CD14-positive monocyte (primary cell): ENCODE measurements at places on chromosomes 6 and 20. TPM values are rescaled to one million over a fixed set of nuclear protein-coding genes. Genes with fewer than 3 reads are reported as not detected.

Gene AFDN
- 0.03 TPM for polyA plus RNA-seq

Gene OR2J3
- polyA plus RNA-seq: not detected

Gene SLC17A3
- not detected for polyA plus RNA-seq

Gene HSPA12B
- polyA plus RNA-seq: not detected in 2 replicates

Gene RIN2
- 15.4 TPM for polyA plus RNA-seq

Gene PLTP
- 2.9 TPM for polyA plus RNA-seq

Gene TCP11
- not detected for polyA plus RNA-seq

Gene MYMX
- polyA plus RNA-seq: not detected

Gene IL17A
- polyA plus RNA-seq: not detected

Gene FAM217A
- not detected in 2 replicates for polyA plus RNA-seq

Gene C6orf141
- not detected for polyA plus RNA-seq

Gene RAB5IF
- polyA plus RNA-seq: 790 TPM

Gene RALY
- polyA plus RNA-seq: 88.4 and 140 TPM in 2 replicates

Gene GSTA3
- not detected in 2 replicates for polyA plus RNA-seq

Gene PAK5
- not detected for polyA plus RNA-seq

Gene PTK6
- polyA plus RNA-seq: 3.7 and 4.1 TPM in 2 replicates

Gene GRM1
- polyA plus RNA-seq: not detected in 2 replicates

Gene DZANK1
- polyA plus RNA-seq: 0.42 and 1.3 TPM in 2 replicates

Gene RIOK1
- polyA plus RNA-seq: 7.7 TPM

Gene BCAS4
- polyA plus RNA-seq: 1.0 TPM

Gene BMP7
- polyA plus RNA-seq: not detected

Gene F13A1
- polyA plus RNA-seq: 136 TPM

Gene HTR1E
- not detected for polyA plus RNA-seq

Gene SOBP
- polyA plus RNA-seq: not detected in 2 replicates

Gene BMP2
- not detected for polyA plus RNA-seq

Gene ANKEF1
- 0.03 TPM in 2 replicates for polyA plus RNA-seq

Gene DUSP15
- polyA plus RNA-seq: not detected in 2 replicates

Gene UNC5CL
- polyA plus RNA-seq: 1.6 and 2.3 TPM in 2 replicates

Gene MUC22
- polyA plus RNA-seq: not detected

Gene SPEF1
- polyA plus RNA-seq: not detected

Gene SLC17A5
- polyA plus RNA-seq: 11.6 TPM

Gene TFAP2D
- polyA plus RNA-seq: not detected in 2 replicates

Gene CDKN1A
- 117 TPM for polyA plus RNA-seq

Gene OR12D3
- not detected for polyA plus RNA-seq

Gene FILIP1
- polyA plus RNA-seq: not detected

Gene XKR7
- polyA plus RNA-seq: 0.33 and 0.43 TPM in 2 replicates

Gene MLIP
- polyA plus RNA-seq: not detected

Gene ZNF318
- polyA plus RNA-seq: 10.1 and 19.4 TPM in 2 replicates

Gene FERMT1
- not detected for polyA plus RNA-seq

Gene MUCL3
- polyA plus RNA-seq: not detected in 2 replicates

Gene PKHD1
- not detected in 2 replicates for polyA plus RNA-seq

Gene TBX18
- polyA plus RNA-seq: not detected

Gene OPRL1
- 8.8 TPM for polyA plus RNA-seq

Gene DYNLRB1
- 127 and 139 TPM in 2 replicates for polyA plus RNA-seq

Gene MLN
- not detected for polyA plus RNA-seq

Gene TUBB2B
- polyA plus RNA-seq: 3.5 and 3.7 TPM in 2 replicates

Gene DNAH8
- polyA plus RNA-seq: not detected

Gene MUC21
- not detected in 2 replicates for polyA plus RNA-seq

Gene OPRM1
- not detected for polyA plus RNA-seq

Gene SUMO4
- polyA plus RNA-seq: 0.29 TPM
